ENCODE measurements at places on chromosomes 5 and 9. TPM values are rescaled to one million over a fixed set of nuclear protein-coding genes. Genes with fewer than 3 reads are reported as not detected.

- no peak for DNase-seq
These were observed 69.7 kb upstream of the SH3GL2 start for GRCh38 chr9:17509151-17509550.

DNA sequence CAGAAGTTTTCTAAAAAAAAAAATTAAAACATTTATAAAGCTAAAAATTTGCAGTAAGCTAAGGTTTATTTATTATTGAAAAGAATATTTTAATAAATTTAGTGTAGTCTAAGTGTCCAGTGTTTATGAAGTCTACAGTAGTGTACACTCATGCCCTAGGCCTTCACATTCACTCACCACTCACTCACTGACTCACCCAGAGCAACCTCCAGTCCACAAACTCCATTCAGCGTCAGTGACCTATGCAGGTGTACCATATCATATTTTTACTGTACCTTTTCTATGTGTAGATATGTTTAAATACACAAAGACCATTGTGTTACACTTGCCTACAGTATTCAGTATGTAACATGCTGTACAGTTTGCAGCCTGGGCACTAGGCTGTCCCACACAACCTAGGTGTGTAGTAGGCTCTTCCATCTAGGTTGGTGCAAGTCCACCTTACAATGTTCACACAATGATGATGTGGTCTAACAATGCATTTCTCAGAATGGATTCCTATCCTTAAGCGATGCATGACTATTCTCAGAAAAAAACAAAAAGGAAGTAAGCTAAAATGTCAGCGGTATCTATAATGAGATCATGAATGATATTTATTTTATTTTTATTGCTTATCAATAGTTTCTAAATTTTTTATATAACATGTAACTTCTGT, 336.7 kb downstream of the AGTPBP1 start:
- no peak for DNase-seq

DNA sequence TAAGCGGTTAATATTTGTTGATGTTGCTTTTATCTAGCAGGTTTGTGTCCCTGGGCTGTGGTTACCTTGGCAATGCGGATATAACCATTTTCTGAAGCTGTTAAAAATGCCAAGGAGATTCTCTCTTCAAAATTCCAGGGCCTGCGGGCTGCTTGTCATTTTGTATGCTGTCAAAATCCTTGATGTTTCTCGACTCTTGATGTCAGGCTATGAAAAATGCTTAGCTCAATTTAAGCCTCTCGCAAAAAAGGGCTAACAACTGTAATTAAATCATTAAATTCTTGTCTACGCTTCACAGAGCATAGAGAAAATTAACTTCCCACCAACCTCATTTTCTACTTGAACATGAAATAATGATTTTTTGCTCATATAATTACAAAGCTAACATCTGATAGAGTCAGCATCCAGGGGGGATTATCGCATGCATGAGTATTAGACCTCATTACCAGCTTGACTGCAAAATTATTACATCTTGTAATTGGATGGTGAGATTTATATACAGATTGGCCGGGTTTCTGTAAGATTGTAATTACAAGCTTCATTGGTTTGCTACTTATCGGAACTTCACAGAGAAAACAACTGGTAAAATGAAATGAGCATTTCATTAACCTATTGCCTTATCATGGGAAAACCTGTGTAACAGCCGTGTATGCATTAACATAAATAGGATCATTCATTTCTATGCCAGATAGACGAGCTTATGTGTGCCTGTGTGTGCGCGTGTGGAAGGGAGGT, 83.1 kb upstream of the IRX1 start:
- no peak for DNase-seq

The PDE8B gene
- 5.3 TPM for total RNA-seq

GRCh38 chr5:39697881-39698280, 273.1 kb upstream of the DAB2 start:
- DNase-seq = no peak
